ENCODE measurements at places on chromosomes 12 and 14. TPM values are rescaled to one million over a fixed set of nuclear protein-coding genes. Genes with fewer than 3 reads are reported as not detected.

GRCh38 chr12:55713721-55714120 is 2.1 kb upstream of the BLOC1S1 start:
- DNase-seq: no peak

- DNase-seq: no peak
These were observed 340.1 kb downstream of the GLT1D1 start for GRCh38 chr12:129193263-129193871.

GRCh38 chr14:105333613-105334364 is 19.2 kb downstream of the PACS2 start:
- no peak for DNase-seq

GRCh38 chr14:38107216-38107631 is 100.5 kb upstream of the SSTR1 start:
- DNase-seq: no peak

DNA sequence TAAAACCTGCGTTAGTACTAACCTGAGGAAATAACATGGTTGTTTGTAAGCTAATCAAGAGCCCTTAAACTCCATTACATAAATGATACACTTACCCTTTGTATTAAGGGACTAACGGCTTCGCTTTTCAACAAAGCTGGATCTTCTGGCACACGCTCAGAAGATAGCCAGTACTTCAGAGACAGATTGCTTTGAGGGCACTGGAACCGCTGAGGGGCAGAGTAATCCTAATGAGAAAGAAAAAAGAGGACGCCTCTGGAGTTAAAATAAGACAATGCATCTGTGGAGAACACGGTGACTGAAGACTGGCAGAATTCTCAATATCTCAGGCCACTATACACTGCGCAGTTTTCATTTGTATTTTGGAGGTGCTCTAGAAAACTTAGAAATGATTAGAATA is 1.5 kb upstream of the KTN1 start:
- DNase-seq: no peak

The GRIP1 gene
- total RNA-seq: 4.2 TPM

DNA sequence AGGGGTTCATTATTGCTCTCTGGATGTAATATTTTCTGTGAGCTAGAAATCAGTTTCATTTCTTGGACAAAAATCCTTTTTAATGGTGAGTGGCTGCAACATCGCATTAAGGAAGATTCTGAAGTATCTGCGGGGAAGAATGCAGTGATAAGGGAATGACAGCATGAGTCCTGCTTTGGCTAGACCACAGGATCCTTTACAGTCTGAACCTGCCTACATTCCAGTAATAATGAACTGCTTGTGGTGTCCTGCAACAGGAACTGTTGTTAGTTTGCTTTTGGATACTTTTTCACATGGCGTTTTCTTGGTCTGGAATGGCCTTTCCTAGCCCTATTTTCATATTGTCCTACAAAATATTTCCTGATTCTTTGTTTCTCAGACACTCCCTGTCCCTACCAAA is 15.7 kb downstream of the MDM2 start:
- DNase-seq: no peak

DNA sequence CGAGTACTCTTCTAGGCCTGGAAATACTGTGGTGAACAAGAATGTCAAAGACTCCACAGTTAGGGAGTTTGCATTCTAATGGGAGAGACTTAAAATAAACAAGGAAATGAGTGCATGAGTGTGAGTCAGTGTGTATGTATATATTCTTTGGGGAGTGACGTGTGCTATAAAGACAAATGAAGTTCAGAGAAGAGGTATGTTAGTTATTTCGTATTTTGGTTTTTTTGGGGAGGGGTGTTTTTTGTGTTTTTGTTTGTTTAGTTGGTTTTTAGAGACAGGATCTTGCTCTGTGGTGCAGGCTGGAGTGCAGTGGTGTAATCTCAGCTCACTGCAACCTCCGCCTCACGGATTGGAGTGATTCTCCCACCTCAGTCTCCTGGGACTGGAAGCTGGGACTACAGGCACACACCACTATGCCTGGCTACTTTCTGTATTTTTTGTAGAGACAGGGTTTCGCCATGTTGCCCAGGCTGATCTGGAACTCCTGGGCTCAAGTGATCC is 74.3 kb downstream of the SRGAP1 start:
- peak; percentile 67 for DNase-seq

The KRT77 gene
- not detected for total RNA-seq

GRCh38 chr12:51381226-51382079 is 9.8 kb downstream of the GALNT6 start:
- DNase-seq: no peak

The TEX22 gene
- total RNA-seq: 0.27 TPM

GRCh38 chr14:99947695-99948094 is 117.5 kb upstream of the EVL start:
- DNase-seq: no peak

DNA sequence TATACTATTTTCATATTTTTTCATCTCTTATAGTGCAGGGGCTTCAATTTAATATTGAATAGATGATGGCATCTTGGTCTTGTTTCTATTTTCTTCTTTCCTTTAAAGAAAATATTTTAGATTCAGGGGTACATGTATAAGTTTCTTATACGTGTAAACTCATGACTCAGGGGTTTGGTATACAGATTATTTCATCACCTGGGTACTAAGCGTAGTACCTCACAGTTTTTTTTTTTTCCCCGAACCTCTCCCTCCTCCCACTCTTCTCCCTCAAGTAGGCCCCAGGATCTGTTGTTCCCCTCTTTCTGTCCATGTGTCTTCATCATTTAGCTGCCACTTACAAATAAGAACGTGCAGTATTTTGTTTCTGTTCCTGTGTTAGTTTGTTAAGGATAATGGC is 172.6 kb downstream of the TMTC3 start:
- DNase-seq: no peak

- peak; percentile 16 for DNase-seq
These were observed 279.8 kb downstream of the AKAP6 start for GRCh38 chr14:32608857-32609256.

DNA sequence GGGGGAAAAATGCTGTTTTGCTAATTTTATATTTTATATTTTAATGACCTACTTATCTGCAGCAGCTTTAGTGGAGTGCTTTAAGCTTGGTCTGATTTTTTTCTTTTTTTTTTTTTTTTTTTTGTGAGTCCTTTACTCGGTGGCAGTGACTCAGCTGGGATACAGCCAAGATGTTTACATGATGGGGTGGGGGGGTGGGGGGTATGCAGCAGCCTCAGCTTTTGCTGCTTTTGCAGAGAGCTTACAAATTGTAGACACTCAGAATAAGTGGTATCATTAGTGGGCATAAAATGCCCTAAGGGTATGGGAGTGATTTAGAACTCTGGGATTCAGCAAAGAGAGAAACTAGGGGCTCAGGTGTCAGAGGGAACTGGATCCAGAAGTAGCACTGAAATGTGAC is 38.2 kb upstream of the ARHGAP5 start:
- DNase-seq: no peak
